Fibroblast of skin of abdomen (primary cell): ENCODE measurements at places on chromosomes 5 and 9.
A peak's percentile ranks its signal among the peaks of the same experiment; 100 is the strongest.

GRCh38 chr5:91641730-91642350 is 258.7 kb upstream of the ARRDC3 start:
- peak; percentile 49 for DNase-seq

DNA sequence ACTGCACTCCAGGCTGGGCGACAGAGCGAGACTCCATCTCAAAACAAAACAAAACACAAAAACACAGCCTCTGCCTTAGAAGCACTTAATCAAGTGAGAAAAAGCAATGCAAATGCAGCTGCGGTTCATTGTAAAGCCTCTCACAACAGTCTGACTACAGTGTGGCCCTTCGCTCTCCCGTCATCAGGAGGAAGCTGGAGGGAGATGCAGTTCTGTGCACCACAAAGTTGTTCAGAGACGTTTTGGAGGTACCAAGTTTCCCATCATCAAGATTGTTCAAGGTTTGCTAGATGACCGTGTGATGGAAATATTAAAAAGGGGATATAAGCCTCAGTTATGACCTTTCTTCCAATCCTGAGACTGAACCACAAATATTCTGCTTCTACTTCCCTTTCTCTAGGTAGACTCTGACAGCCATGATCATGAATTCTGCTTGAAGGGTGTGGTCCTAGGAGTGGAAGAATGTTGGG is 40.9 kb downstream of the SEC61B start:
- DNase-seq: no peak

DNA sequence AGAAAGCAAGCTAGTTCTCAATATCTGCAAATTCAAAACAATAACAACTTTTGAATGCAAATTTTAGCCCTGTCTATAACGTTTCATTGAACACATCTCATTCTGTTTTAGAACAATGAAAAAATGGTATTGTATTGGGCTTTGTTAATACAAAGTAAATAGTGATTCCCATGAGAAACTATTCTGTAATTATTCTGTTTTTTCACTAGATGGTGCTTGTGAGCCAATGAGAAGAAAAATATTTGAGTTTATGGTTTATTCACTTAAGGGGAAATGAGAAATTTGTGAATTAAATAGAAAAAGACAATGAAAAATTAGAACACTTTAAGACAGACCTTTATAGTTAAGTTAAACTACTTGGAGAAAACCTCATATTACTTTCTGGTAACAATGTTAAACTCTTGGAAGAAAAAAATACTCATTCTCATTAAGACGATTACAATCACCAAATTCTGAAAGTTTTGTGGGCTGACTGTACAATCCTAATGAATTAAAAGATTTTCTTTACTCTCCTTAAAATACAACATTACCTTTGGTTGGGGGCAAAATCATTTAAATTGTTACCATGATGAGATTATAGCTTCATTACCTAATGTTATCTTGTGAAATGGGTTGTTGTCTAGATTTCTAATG is 127.0 kb downstream of the NNT start:
- DNase-seq: peak; percentile 17

- no peak for DNase-seq
These were observed 254.1 kb upstream of the ACTBL2 start for GRCh38 chr5:57736716-57737115.

- DNase-seq: no peak
These were observed 19.1 kb upstream of the SH3RF2 start for GRCh38 chr5:145917288-145917687.

GRCh38 chr5:136724161-136724560 is 358.8 kb upstream of the TRPC7 start:
- DNase-seq: no peak

DNA sequence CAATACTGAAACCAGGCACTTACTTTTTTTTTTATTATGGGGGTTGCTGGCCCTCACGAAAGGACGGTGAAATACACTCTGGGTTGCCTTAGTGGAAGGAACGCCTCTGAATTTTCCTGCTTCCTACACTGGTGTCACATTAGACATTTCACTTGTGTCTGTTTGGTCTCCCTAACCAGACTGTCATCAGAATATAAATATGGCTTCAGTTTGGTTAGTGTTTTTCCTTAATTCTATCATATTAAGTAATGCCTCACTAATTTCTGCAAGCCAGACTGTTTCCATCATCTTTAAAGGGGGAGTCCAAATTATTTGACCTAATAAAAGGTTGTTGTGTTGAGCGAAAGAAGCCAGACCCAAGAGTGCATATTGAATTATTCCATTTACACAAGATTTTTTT is 4.7 kb downstream of the GLIS3 start:
- DNase-seq: no peak

DNA sequence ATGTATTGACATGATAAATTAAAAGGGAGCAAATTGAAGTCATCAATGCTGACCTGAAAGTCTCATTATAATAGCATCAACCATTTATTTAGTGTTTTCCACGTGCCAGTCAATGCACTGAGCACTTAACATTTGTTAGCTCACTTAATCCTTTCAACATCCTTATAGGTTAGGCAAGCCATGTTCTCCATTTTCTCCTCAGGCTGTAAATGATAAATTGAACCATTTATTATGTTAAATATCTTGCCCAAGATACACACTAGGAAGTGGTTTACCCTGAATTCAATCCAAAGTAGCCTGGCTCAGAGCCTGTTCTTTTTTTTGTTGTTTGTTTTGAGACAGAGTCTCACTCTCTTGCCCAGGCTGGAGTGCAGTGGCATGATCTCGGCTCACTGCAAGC is 25.0 kb upstream of the SNX2 start:
- no peak for DNase-seq
